ENCODE measurements at places on chromosomes 1 and 21. TPM values are rescaled to one million over a fixed set of nuclear protein-coding genes. Genes with fewer than 3 reads are reported as not detected.

The PYHIN1 gene
- not detected for total RNA-seq

The OR2T5 gene
- not detected for total RNA-seq

The APOBEC4 gene
- not detected for total RNA-seq

The AZIN2 gene
- 4.7 TPM for total RNA-seq

The CD5L gene
- not detected for total RNA-seq

Data from uterine smooth muscle cell (primary cell).